ENCODE measurements at places on chromosomes 5 and 9.

DNA sequence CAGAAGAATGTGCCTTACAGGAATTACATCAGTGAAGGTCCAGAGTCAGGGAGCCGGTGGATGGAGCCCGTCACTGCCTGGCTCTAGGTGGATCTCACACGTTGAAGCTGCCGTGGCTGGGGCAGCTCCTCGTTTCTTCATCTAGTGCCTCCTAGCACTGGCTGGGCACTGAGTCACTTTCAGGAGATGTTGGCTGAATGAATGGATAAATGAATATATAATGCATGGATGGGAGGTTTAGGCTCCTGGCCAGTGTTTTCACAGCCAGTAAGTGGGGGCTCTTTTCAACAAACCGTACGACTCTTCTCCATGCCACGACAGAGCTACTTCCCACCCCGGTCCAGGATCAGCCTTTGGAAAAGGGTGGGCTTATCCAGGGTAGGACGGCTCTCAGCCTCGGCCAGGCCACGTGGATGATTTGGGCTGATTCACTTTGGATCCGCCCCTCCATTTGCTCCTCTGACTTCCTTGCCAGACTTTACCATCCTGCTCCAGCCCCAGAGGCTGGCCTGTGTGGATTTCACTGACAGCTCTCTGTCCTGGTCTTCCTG is 1.3 kb upstream of the SH3PXD2B start:
- DNase-seq: no peak

DNA sequence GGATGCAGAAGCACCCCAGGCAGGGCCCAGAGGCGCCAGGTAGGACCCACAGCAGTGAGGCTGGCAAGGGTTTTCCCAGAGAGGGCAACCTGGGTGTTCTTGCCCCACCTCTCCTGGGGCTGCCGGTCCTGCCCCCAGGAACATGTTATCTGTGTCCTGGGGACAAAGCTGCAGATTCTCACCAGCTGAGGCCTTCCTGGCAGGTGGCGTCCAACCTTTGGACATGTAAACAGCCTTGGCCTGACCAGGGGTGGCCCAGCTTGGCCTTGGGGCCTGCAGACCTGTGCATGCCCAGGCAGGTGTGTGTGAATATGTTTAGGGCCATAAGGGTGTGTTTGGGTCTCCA is 101.8 kb upstream of the LARP1 start:
- DNase-seq: no peak

GRCh38 chr5:146109379-146109778 is 4.0 kb upstream of the PLAC8L1 start:
- no peak for DNase-seq

GRCh38 chr9:212297-212696 is 2.4 kb upstream of the DOCK8 start:
- no peak for DNase-seq

GRCh38 chr9:17726298-17726697 is 147.4 kb downstream of the SH3GL2 start:
- no peak for DNase-seq

DNA sequence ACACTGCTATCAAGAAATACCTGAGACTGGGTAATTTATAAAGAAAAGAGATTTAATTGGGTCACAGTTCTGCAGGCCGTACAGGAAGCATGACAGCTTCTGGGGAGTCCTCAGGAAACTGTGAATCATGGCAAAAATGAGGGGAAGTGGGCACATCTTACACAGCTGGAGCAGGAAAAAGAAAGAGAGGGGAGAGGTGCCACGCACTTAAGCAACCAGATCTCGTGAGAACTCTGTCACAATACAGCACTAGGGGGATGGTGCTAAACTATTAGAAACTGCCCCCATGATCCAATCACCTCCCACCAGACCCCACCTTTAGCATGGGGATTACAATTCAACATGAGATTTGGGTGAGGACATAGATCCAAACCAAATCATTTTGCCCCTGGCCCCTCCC is 105.5 kb upstream of the CPLX2 start:
- DNase-seq: no peak
